Small intestine (tissue), 16 donors: ENCODE measurements at places on chromosomes 3 and 15. TPM values are rescaled to one million over a fixed set of nuclear protein-coding genes. Genes with fewer than 3 reads are reported as not detected.
A peak's percentile ranks its signal among the peaks of the same experiment; 100 is the strongest.

DNA sequence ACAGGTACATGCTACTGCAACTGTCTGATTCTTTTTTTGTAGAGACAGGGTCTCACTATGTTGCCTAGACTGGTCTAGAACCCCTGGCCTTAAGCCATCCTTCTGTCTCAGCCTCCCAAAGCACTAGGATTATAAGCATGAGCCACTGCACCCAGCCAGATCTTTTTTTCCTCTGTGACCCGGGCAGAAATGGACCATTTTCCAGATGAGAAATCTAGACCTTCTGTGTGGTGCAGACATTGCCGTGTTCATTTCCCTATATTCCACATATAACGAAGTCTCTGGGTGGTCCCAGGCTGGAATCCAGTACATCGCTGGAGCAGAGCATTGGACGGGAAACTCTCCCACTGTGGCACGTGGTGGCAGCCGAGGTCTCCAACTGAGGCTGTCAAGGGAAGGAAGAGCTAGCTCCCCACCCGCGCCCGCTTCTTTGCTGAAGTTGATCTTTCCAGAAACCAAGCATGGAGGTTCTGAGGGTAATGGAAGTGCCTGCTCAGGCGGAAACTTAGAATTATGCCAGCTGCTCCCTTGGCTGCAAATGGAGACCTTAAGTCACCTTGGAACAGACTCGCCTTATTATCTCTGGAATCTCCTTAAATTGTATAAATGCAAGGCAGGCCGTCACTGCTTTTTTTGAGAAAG, 23.1 kb upstream of the TXNRD3 start:
- DNase-seq, result no peak

DNA sequence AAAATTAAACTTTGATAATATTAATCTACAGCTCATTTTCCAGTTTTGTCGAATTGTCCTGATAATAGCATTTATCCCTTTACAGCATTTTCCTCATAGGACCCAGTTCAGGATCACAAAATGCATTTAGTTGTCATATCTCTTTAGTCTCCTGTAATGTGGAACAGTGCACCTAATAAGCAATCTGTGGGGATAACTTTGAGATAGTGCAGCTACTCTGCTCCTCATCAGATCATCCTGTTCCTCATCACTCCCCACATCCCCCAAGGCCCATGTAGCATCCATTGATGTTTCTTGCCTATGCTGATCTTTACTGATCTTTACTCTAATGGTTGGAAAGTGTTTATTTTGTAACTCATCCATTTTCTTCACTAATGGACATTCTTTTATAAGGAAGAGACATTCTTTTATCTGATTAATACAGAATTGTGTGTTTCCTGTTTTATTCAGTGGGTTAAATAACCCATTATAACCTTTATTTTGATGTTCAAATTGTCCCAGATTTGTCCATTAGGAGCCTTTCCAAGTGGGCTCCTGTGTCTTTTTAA, 7.5 kb downstream of the RNF111 start:
- DNase-seq, result no peak

DNA sequence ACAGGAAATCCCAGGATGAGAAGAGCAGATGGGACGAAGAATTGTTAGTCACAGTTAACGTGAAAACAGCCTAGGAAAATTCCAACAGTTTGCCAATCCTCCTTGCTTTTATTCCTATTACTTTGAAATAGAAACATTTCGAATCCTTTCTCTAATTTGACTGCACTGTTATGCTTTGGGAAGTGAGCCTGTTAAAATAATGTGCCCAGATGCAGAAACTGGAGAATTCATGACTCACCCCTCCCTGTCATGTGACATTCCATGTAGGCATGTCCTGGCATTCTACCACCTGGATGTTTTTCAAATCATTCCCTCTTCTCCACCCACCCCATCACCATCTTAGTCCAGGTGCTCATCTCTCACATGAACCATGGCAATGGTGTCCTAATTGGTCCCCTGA, 107.3 kb downstream of the MINAR1 start:
- no peak for DNase-seq

DNA sequence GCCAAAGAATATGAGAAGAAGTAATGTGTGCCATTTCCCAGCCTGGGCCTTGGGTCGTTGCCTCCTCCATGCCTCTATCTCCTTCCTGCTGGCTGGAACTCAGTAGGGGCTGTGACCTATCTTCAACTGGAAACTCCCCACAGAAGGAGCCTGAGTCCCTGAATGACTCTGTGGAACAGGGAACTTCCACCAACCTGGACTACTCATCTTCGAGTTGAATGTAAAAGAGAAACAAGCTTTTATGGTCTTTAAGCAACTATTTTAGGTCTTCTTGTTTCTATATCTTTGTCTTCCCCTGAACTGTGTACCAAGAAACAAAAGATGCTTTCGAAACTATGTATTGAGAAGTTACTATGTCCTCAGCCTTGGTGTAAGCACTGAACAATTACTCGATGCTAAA, 355.3 kb upstream of the NR2F2 start:
- DNase-seq, result no peak

GRCh38 chr3:134810052-134810435, 15.0 kb downstream of the EPHB1 start:
- DNase-seq, result no peak

GRCh38 chr3:126996905-126997304, 14.0 kb downstream of the PLXNA1 start:
- no peak for DNase-seq

DNA sequence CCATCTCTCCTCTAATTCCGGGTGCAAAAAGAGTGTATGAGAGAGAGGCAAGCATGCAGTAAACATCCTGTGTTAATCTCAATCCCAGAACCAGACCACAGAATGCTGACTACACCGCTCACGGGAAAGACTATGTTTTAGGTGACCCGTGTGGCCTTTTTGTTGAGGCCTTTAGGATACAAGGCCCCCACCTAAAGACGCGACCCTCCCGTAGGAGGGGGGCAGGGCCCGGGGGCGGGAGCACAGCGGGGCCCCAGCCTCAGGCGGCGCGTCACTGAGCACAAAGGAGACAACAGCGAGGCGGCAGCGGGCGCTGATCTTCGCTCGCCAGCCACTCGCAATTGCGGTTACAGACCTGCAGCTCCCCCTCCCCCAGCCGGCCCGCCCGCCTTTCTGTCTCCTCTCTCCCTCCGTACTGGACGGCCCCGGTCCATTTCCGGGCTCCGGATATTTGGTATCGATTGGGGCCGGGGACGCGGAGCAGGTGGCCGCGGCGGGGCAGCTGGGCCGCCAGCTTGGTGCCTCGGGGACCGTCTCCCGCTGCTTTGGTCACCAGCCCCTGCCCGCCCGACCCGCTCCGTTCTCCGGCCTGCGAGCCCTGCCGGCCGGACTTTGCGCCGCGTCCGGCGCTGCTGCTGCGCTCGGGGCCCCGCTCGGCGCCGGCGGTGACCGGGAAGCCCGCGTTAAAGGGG, at the start of gene CCDC50:
Gene CCDC50, plus strand, starts transcription at position 433 of the 692 bp plus-strand sequence. CDS start 281 bp downstream, outside the sequence.
- peak; percentile 93 for DNase-seq

GRCh38 chr3:194925614-194926013, 239.9 kb downstream of the FAM43A start:
- DNase-seq, result no peak

GRCh38 chr3:149534082-149534481, 59.6 kb downstream of the TM4SF4 start:
- no peak for DNase-seq

GRCh38 chr3:155702745-155703591, 41.9 kb downstream of the PLCH1 start:
- DNase-seq, result no peak

DNA sequence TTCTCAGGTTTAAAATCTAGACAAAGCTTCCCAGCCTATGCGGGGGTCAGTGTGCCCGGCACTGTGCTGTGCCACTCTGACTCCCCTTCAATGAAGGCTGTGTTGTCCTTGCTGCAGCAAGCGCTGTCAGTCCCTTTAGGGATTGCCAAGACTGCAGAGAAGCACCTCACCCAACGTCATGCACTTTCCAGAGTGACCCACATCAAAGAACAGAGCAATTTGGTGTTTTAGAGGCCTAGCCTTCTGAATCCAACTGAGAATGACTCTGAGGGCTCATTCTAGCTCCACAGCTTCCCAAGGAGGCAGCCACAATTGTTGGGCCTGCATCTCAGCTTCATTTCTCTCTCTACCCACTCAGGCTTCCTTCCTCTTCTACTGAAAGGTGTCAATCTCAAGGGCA, 26.4 kb downstream of the SLC9A9 start:
- DNase-seq, result no peak

- DNase-seq, result no peak
These were observed 108.4 kb upstream of the DPH6 start for GRCh38 chr15:35654332-35654731.

DNA sequence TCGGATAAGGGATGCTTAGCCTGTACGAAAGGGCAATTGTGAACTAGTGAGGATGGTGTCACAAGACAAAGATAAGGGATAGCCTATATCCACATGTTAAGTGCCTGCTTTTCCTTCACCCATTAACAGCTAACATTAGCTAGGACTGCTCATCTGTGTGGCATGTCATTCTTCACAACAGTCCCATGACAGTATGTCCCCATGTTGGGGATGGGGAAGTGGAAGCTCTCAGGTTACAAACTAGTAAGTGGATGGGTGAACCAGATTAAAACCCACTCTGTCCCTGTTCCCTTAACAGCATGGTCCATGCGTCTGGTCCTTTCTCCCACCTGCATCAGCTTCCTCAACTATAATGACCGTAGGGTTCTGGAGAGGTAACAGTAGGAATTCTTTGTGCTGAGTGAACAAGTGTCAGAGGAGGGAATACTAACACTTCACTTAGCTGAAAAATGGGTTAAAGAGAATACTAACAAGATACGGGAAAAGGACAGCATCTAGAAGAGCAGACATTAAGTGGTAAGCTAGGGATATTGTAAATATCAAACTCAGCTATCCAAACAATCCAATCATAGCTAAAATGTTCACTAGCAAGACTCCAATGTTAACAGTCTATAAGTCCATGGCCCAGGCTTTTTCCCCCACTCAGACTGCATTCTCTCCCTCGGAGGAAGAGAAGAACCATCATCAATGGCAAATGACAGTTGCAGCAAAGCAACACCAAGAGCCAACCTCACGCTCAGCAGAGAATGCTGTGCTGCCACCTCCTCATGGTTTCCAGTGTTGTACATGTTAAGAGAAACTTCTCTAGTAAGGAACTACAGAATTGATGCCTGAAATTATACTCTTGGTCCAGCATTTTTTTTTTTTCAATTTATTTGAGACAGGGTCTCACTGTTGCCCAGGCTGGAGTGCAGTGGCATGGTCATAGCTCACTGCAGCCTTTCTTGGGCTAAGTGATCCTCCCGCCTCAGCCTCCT, 5.0 kb downstream of the RPLP1 start:
- DNase-seq, result no peak

GRCh38 chr15:53437366-53437765, 322.1 kb downstream of the WDR72 start:
- DNase-seq, result no peak

- DNase-seq, result no peak
These were observed 396.5 kb downstream of the FHIT start for GRCh38 chr3:60854791-60855190.

DNA sequence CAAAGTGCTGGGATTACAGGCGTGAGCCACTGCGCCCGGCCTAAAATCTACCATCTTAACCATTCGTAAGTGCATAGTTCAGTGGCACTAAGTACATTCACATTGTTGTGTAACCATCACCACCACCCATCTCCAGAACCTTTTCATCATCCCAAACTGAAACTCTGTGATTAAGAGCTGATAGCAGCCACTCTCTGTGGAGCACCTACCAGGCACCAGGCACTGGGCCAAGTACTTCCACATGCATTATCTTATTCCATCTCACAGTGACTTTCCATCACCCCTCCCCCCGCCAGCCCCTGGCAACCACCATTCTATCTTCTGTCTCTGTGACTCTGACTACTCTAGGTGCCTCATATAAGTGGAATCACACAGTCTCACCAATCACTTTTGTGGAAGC, 2.3 kb upstream of the INSYN1 start:
- no peak for DNase-seq

DNA sequence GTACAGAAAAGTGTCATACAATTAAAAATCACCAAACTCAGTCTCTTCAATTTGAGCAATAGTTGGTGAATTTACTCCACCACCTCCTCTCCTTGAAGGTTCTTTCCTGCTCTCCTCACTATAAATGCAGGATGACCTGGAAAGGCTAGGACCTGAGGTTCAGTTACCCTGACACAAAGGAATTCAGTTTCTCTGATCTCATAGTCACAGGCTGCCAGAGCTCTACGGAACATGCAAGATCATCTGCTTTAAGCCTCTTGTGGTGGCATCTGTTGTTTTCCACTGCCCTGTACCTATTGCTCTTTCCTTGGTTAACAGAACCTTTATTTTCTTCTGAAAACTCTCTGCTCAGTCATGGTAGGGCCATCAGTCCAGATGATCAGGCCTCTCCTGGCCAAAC, 4.9 kb upstream of the TP63 start:
- DNase-seq, result no peak

DNA sequence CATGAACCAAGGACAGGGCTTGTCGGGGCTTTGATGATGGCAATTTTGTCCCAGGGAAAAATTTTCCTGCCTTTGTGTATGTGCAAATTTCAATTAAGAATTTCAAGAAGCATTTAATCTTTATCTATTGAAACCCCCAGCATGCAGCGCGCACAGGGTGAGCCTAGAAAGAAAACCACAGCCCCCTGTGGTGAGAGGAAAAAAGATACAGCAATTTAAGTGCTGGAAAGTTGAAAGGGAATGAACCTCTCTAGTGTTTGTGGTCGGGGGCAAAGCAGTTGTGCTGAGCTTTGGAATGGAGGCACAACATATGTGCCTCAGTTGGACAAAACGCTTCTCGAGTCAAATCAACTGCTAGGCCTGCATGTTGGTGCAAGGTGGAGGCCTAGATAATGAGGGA, 111.8 kb upstream of the C15orf61 start:
- DNase-seq, result no peak

- DNase-seq, result no peak
These were observed 173.3 kb downstream of the TMEM108 start for GRCh38 chr3:133211449-133211848.

DNA sequence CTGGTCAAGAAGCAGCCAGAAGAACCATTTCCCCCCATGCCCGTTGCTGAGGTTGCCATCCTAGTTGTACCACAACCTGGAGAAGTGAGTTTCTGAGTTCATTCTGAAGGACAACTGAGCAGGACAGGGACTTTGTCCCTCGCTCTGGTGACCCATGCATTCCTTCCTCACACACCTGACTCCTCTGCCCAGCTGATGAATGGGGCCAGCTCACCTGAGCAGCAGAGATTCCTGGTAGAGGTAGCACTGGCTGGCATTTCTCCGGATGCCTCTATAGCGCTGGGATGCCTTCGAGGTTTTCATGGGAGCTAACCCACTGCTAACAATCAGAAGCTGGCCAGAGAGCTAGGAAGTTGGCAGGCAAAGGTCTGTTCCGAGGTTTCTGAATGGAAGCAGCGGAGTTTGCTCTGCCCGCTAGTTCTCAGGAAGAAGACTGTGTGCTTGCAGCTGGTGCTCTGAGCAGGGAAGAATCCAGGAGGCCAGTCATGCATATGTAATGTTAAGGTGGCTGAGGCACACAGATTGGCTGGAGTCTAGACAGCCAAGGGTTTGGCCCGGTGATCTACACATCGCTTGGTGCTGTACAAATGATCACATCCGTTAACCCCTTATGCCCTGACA, at the start of gene TMC3:
Gene TMC3, minus strand, starts transcription at position 439 of the 621 bp plus-strand sequence. Its CDS starts 136 bp downstream, at position 303.
- DNase-seq, result no peak

Gene CD47
- polyA plus RNA-seq, result 29.1 TPM

Gene GCSAM
- 1.3 TPM for polyA plus RNA-seq

Gene RNU5B-1
- polyA plus RNA-seq, result not detected

Gene PLA2G4D
- polyA plus RNA-seq, result not detected

Gene KBTBD13
- not detected for polyA plus RNA-seq

Gene GREM1
- 0.54 TPM for polyA plus RNA-seq

Gene HTR3E
- polyA plus RNA-seq, result 2.7 TPM
